Right ventricle myocardium inferior (tissue), 1 donor: ENCODE measurements at places on chromosomes 6 and 20.
A peak's percentile ranks its signal among the peaks of the same experiment; 100 is the strongest.

DNA sequence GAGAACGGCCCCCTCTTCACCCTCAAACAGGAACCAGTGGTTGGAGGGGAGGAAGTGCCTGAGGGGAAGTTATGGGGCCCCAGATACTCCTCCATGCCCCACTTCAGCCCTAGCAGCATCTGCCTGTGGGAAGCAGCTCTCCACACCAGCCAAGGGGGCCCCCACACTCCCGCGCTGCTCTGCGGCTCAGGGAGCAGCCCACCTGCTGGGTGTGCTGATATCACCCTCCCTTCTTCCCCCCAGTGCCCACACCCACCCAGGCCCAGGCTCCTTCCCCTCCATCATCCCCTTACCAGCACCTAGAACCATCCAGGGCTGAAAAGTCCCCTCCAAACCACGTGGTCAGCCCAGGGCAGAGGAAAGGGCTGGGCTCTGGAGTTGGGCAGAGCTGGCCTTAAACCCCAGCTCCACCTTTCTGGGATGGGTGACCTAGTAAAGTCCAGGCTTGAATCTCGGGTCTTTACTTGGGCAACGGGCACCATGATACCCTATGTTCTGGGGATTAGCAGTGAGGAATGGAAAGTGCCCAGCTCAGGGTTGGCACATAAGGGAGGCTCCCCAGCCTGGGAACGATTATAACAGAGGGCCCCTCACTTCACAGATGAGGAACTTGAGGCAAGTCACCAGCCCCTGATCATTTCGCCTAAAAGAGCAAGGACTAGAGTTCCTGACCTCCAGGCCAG is 663 bp downstream of the LST1 start:
- DNase-seq = no peak

GRCh38 chr20:51027035-51027795 is 4.3 kb upstream of the KCNG1 start:
- DNase-seq = no peak

GRCh38 chr6:14720411-14721102 is 525.3 kb upstream of the JARID2 start:
- no peak for DNase-seq

DNA sequence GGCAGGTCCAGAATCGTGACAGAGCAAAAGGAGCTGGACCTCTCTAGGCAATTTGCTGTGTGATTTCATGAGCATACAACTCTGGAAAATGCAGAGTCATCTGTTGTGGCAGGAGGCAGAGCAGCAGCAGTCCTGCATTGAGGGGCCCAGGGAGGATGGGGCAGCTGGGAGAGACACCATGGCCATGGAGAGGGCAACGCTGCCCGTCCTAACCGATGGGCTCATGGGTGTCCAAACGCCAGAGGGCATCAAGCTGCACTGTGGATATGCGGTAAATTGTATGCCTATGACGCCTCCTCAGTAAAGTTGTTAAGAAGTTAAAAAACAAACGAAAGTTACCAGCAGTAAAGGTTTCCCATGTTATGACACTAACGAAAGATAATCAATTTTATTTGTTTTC is 42.2 kb upstream of the DACT2 start:
- no peak for DNase-seq

DNA sequence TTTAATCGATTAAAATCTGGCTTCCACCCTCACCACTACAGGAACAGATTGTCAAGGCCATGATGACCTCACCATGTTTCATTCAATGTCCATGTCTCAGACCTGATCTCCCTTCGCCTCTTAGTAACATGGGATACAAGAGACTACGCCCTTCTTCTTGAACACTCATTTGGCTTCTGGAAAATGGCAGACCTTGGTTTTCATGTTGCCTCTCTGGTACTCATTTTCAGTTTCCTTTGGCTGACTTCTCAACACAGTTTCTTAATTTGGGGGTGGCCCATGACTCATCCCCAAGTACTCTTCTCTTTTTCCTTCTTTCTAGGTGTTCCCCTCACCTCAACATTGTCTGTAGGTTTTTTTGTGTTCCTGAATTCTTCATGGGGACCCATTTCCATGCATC is 22.7 kb downstream of the TMX4 start:
- no peak for DNase-seq

GRCh38 chr6:120096696-120097260 is 747.2 kb upstream of the MAN1A1 start:
- DNase-seq = no peak

DNA sequence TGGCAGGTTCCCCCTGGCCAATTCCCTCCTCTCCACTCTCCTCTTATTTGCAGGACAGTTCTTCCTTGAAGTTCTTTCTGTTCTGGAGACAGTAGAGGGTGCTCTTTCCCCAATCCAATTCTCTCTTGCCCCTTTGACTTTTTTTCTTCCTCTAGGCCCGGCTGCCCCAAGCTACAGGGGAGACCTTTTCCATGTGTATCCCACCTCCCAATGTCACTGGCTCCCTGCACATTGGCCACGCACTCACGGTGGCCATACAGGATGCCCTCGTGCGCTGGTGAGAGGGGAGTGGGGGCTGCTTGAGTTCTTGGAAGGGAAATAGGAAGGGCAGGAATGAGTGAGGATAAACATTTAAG is 1.5 kb downstream of the VARS2 start:
- DNase-seq = no peak

GRCh38 chr6:160930547-160931377 is 60.8 kb upstream of the MAP3K4 start:
- peak; percentile 82 for DNase-seq

DNA sequence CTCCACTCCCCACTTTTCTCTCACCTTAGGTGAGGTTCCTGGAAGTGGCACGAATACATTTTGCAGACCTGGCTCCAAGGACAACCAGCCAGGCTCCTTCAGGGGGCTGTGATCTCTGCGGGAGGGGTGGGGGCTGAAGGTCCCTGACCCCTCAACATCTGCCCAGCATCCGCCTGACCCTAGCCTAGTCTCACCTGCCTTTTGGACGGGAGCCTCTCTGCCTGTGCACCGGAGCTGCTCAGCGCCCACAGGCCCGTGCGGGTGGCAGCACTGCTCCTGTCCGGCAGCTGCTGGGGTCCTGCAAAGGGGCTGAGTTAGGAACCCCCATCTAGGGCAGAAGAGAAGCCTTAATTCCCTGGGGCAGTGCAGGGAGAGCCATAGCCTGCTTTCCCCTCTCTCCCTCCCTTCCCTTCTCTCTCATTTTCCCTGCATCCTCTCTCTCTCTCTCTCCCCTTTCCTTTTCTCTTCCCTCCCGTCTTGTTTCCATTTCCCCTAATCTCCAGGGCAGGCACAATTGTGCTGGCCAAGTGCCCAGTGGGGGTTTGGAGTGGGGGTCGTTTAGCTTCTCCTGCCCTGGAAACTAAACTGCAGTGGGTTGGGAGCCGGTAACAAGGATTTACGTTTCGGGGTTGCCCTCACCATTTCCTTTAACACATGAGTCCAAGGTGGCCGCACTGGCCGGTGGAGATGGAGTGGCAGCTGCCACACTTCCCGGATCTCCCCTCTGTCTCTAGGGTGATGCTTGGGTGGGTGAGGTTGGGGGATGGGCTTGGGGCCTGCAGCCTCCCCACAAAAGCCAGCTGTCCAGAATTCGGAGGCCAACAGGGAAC is 54.1 kb downstream of the CTCFL start:
- no peak for DNase-seq

DNA sequence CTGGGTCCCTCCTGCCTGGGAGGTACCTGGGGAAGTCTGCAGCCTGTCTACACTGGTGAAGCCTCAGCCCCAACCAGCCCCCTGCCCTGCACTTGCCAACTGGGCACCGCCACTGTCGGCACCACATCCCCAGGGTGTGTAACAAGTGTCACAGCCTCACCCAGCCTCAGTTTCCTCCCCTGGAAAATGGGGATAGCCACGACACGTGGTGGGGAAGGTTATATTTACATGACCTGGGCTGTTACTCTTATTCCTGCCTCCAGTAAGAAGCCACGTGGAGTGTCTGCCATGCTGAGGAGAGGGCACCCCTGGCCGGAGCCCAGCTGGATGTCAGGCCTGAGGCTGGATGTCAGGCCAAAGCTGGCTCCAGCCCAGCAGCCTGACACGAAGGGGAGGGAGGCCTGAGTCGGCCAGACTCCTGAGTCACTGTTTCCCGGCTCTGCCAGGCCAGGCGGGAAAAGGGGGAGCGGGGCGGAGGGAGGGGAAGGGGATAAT is 44.9 kb downstream of the SNAI1 start:
- peak; percentile 84 for DNase-seq

DNA sequence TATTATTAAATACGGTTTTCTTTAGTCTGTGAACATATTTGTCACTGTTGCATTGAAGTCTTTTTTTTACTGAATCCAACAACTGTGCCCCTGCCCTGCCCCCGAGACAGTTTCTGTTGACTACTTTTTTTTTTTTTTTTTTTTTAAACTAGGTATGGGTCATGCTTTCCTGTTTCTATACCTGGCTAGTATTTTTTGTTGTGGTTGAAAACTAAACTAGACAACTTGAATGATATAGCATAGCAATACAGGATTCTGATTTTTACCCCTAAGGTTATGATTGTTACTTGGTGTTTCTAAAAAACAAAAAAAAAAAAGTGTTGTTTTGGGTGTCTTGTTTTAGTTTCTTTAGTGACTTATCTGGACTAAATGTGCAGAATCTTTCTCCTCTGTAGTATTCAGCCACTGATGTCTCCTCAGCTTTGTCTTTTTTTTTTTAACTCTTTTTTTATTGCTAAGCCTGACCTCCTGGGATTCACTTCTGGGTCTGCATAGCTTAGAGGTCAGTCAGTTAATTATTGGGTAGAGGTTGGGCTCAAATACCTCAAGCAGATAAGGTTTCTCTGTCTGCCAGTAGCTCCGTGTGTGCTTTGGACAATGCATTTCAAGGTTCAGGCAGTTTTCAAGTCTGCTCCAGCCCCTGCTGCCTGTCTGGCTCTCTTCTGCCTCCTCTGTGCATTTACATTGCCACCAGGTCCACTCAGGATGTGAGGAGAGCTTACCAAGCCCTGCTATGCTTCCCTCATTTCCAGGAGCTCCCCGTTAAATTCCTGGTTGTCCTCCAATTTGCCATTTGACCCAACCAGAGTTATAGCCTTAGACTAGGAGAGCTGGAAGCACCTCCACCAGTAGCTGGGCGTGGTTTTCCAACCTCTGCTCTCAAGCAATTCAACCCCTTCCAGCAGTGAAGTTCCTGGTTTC is 91.4 kb downstream of the SYNDIG1 start:
- no peak for DNase-seq

- no peak for DNase-seq
Observed at GRCh38 chr6:46262928-46263706, 92.3 kb upstream of the ENPP5 start.

DNA sequence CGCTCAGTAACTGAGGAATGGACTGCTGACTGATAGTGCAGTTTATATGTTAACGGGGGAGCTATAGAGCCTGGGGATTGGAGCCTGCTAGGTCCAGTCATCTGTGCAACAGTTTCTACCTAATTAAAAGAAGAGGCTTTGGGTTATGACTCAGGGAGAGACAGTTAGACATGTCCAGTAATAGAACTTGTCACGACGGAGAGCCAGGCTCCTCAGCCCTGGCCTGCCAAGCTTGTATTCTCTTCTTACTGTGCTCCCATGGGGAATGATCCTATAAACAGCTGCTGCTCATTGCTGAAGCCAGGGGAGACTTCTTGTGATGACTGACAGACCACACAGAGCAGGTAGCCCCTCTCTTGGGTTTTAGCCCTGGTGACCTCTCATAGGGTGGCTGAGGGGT is 69.3 kb downstream of the SYNJ2 start:
- DNase-seq = no peak

DNA sequence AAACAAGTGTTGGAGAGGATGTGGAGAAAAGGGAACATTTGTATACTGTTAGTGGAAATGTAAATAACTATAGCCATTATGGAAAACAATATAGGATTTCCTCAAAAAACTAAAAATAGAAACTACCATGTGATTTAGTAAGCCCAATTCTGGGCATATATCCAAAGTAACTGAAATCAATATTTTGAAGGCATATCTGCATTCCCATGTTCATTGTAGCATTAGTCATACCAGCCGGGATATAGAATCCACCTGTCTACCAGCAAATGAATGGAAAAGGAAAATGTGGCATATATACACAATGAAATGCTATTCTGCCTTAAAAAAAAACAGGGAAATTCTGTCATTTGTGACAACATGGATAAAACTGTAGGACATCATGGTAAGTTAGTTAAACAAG is 15.3 kb upstream of the C6orf58 start:
- DNase-seq = no peak

DNA sequence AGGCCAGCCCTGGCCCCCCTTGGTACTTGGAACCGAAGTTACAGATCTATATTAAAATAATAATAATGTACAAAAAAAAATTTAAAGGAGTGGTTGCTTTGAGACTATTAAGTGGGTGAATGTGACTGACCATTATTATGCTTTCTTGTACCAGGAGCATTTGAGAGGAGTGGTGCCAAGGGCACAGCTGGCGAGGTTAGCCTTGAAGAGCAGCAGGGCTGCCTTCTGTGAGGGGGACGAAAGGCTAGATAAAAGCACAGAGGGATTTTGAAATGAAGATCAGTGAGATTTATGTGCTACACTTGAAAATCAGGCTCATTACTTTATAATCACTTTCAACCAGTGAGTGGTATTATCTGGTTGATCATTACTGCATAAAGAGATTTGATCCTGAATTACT is 48.6 kb downstream of the FIG4 start:
- no peak for DNase-seq

GRCh38 chr20:17172836-17173516 is 53.9 kb upstream of the PCSK2 start:
- no peak for DNase-seq

DNA sequence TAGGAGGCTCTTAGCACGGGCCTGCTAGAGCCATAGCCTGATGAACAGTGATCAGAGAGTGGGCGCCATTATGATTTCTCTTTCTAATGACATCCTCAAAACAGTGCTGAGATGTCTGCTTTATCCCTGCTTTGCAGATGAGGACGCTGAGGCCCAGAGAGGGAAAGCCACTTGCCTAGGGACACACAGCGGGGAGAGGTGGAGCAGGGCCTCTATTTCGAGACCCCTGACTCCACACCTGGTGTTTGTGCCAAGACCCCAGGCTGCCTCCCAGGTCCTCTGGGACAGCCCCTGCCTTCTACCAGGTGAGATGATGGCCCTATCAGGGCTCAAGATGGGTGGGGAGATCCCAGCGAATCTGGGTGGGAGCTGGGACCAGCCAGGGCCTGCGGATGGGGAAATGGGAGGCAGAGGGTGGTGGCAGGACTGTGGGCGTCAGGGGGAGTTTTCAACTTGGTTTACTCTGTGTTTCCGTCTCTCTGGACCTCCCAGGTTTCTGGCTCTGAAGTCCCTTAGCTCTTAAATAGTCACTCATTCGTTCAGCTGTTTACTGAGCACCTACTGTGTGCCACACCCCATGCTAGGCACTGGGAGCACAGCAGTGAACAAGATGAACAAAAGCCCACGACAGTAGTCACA is 36.7 kb downstream of the SRC start:
- peak; percentile 32 for DNase-seq

- DNase-seq = no peak
Observed at GRCh38 chr6:149438855-149439254, 38.8 kb downstream of the SUMO4 start.
